Fibroblast of villous mesenchyme (primary cell): ENCODE measurements at places on chromosomes 11 and 22.
A peak's percentile ranks its signal among the peaks of the same experiment; 100 is the strongest.

- peak; percentile 94 for DNase-seq
Observed at GRCh38 chr11:36073411-36074203, 129.7 kb downstream of the LDLRAD3 start.

GRCh38 chr11:2269601-2270321, 627 bp downstream of the ASCL2 start:
- peak; percentile 54 for DNase-seq

DNA sequence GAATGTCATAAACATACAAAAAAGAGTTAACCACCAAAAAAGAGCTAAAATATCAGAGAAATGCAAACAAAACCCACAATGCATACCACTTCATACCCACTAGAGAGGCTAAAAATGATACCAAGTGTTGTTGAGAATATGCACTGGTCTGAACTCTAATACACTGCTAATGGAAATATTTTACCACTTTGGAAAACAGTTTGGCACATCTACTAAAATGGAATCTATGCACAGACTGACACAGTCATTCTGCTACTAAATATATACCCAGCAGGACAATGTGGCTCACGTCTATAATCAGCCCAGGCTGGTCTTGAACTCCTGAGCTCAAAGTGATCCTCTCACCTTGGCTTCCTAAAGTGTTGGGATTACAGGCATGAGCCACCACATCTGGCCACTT, 18.0 kb downstream of the MAPK1 start:
- peak; percentile 25 for DNase-seq

- DNase-seq = no peak
Observed at GRCh38 chr22:47357086-47357485, 594.6 kb downstream of the TBC1D22A start.

- no peak for DNase-seq
Observed at GRCh38 chr22:44127356-44127755, 53.4 kb upstream of the PARVG start.

DNA sequence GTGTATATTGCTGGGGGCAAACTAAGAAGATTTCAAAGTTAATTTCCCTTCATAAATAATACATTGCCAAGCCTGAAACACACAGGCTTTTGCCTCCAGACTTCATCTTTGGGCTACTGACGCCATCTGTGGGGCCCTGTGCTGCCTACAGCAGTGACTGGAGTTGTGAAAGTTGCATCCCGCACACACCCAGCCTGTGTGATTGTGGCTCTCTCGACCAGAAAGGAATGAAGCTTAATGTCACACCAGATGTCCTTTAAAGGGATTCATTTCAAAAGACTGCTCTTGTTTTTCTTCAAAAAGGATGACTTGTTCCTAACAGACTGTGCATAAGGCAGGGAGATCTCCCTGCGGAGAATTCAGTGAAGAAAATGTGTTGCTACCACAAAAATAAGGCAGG, 210.5 kb downstream of the FAM181B start:
- DNase-seq = no peak

- DNase-seq = no peak
Observed at GRCh38 chr11:67374571-67375281, 1.3 kb upstream of the CLCF1 start.

DNA sequence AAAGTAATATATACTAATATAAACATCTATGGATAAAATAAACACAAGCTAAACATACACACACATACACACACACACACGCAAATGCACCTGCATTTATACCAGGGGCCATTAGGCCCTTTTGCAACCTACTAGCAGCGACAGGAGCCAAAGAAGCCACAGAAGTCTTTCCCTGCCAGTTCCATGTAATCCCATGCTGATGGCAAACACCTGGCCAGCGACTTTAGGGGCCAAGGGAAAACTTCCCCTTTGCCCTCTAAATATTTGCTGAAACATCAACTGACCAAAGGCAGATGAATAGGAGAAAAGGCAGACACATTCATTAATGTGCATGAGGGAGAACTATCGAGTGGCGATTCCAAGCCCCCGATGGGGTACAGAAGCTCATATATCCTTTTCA, 14.8 kb upstream of the P2RY2 start:
- DNase-seq = no peak

DNA sequence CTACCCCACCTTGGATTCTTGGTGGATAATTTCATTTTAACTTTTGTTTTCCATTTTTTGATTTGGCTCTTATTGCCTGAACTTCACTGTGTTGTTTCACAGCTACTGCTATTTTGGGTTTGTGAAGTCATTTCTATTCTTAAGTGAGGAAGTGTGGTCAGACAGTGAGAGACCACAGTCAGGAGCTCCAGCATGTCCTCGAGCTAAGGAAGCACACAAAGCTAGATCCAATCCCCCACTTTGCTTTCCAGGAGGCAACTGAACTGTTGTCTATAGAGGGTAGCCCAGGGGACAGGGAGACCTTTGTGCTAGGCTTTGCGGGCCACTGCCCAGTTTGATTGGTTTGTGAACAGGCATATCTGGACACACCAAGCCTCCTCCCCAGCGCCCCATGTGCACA, 251.8 kb upstream of the KIRREL3 start:
- DNase-seq = no peak

DNA sequence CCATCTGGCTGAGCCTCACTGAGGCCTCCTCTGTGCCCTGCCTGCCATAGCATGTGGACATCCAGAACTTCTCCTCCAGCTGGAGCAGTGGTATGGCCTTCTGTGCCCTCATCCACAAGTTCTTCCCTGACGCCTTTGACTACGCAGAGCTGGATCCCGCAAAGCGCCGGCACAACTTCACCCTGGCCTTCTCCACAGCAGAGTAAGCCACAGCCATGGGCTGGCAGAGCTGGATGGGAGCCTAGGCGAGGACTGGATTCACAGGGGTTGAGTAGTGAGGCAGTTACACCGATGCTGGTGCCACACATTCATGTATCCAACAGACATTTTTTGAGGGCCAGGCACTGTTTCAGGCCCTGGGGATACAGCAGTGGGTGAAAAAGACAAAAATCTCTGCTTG, 9.1 kb downstream of the SMTNL1 start:
- no peak for DNase-seq

GRCh38 chr11:68778205-68778604, 26.9 kb upstream of the TESMIN start:
- DNase-seq = no peak

- DNase-seq = no peak
Observed at GRCh38 chr11:74701351-74701750, 29.9 kb downstream of the CHRDL2 start.

- DNase-seq = peak; percentile 8
Observed at GRCh38 chr22:26479792-26480610, 3.6 kb downstream of the HPS4 start.

GRCh38 chr11:126564566-126564965, 209.1 kb downstream of the ST3GAL4 start:
- DNase-seq = no peak

DNA sequence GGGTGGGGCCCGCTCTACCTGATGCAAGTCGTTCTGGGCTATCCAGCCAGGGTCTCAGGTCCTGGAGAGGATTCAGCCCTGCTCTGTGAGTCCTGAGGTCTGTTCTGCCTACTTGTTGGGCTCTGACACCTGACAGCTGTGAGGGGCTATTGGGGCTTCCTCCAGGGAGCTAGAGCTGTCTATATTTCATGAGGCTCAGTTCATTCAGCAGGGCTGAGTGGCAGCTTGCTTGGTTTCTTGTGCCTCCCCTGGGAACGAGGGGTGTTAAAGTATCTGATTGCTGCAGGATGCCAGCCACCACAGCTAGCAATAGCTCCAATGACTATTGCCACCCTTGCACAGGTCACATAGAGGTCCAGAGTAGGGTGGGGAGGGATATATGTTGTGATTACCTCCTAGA, 26.7 kb downstream of the INSC start:
- no peak for DNase-seq

GRCh38 chr11:118170882-118171268, 5.6 kb downstream of the SCN2B start:
- no peak for DNase-seq

DNA sequence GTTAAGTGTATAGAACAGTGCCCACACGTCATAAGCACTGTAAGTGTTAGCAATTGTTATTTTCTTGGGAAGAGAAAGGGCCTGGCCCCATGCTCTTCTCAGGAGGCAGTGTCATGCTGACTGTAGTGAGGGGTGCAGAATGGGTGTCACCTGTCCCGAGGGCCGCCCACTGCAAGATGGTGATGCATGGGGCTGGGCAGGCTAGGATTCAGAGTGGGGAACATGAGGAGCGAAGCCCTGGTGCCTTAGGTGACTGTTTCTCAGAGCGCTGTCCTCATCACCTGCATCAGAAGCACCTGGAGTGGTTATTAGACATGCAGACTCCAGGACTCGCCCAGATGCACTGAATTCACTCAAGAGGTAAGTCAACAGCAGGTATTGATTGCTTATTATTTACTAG, 101.0 kb upstream of the PARVA start:
- no peak for DNase-seq

DNA sequence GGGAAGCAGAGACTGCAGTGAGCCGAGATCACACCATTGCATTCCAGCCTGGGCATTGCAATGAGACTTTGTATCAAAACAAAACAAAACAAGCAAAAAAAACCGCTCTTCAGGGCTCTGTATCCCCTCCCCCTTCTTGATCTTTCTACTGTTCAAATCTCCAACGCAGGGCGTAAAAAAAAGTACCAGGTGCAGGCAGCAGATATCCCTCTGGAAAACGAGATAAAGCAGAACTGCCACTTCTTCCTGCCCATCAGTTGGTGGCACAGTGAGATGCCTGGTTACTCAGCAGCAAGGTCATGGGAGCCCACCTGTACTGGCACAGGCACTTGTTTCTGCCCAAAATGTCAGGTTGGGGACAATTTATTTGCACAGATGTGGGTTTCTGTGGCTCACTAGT, 11.2 kb downstream of the CCS start:
- DNase-seq = no peak

- DNase-seq = peak; percentile 63
Observed at GRCh38 chr22:40258501-40258915, 80.8 kb downstream of the TNRC6B start.

DNA sequence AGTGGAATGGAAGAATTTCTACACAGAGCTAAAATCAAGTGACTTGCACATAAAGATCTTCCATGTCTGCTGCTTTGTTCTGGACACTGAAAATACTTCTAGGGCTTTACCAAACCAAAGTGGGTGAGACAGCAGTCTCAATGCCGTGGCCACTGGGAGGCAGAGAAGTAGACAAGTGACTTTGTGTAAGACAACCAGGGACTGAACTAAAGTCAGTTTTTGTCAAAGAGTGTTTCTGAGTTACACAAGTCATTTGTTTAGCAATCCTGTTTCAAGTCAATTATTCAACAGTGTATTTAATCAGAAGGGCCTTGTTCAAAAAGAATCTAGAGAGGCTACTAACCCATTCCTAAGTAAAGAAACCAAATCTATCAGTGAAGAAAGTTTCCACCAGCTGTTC, 46.6 kb downstream of the TCP11L1 start:
- no peak for DNase-seq

- DNase-seq = no peak
Observed at GRCh38 chr11:2567026-2567671, 122.3 kb downstream of the KCNQ1 start.

DNA sequence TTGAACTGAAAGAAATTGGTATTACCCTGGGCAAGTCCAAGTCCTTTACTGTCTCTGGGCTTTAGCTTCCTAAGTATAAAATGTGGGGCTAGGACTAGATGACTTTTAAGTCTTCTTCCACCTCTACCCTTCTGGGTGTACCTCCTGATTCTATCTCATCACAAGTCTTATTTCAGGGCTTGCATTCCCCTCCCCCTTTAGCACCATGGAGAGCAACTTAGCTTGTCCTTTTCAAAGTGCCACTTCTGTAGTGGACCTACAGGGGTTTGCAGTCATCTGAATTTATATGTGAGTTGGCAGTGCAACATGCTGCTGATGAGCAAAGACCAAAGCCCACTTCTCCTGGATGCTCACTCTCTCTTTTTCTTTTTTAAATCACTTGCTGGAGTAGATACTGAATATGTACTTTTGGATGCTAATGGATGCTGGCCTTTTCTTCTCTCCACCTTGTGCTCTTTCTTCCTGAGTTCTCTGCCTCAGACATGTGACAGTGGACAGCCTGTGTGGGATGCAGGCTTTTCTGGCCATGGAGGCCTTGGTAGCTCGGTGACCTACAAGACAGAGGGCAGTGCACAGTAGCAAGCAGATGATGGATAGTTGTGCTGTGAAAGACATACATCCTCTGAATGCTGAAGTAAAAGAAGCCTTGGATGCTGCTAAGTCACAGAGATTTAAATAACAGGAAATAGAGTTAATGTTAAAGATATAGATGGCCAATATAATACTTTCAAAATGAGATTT, 185.0 kb downstream of the NELL1 start:
- no peak for DNase-seq

DNA sequence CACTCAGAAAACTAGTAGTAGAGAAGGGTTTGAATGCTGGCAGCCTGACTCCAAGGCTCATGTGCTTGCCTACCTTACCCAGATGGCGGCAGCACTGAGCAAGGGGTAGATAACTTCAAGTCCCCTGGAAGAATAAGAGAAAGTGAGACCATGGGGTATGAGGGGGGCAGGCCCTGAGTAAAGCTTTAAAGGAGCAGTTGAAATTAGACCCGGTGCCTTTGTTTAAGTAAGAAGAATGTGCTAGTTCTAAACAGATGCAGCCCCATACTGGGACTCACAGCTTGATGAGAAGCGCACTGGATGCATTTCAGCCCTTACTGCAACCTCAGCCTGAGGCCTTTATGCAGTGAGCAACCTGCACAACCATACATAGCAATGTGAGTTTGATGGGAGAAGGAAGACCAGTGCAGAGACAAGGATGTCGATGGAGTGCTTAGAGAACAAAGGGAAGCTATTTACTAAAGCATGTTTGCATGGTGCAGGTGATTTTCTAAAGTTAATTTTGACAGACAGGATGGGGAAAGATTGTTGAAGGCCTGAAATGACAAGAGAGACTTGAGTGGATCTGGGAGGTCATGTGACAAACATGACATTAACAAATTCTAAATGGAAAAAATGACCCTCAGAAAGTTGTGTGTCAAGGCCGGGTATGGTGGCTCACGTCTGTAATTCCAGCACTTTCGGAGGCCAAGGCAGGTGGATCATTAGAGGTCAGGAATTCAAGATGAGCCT, 27.1 kb upstream of the TMA7B start:
- peak; percentile 25 for DNase-seq

DNA sequence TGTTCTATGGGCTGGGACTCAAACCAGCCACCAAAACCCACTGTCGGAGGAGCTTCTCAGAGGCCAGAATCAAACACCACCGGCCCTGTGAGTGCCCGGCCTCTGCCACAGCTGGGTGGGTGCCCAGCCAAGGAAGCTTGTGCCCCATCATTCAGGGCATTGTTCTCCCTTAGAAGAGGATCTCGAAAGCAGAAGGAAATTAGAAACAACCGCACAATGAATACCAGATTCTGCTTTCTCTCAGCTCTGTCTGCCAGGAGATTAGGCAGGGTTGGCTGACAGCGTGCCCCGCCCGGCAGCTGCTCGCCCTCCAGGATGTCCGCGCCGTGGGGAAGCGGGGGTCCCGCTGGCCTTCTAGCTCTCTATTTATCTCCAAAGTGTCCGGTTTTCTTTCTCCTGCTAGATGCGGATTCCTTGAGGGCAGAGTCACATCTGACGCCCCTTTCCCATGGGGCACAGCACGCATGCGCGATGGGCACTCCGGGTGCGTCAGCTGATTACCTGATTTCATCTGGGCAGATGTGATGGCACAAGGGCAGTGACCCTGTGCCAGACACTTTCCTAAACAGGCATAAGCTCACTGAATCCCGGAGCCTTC, 25.5 kb downstream of the SCGB1A1 start:
- DNase-seq = peak; percentile 62

GRCh38 chr22:35051791-35052190, 14.2 kb upstream of the ISX start:
- DNase-seq = no peak

- DNase-seq = no peak
Observed at GRCh38 chr11:29305456-29306232, 711.2 kb downstream of the KCNA4 start.
